ENCODE measurements at places on chromosomes 1 and 21.

- no peak for DNase-seq
Observed at GRCh38 chr1:180928331-180929230, 15.9 kb downstream of the KIAA1614 start.

DNA sequence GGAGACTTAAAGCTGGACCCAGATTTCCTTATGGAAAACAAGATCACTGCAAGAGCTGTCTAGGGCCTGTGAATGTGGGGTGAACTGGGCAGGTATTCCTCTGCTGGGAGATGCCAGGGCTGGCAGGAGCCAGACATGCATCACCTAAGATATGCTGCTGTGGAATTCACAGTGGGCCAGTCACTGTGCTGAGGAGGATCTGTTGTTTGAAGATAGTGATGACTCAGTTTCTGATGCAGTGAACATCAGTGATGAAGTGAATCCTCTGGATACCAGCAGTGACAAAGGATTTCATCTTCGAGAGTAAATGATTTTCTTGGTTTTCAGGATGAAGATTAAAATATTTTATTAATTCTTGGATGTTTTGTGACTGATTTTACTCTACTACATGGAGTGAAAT, 29.9 kb upstream of the CAMSAP2 start:
- no peak for DNase-seq

DNA sequence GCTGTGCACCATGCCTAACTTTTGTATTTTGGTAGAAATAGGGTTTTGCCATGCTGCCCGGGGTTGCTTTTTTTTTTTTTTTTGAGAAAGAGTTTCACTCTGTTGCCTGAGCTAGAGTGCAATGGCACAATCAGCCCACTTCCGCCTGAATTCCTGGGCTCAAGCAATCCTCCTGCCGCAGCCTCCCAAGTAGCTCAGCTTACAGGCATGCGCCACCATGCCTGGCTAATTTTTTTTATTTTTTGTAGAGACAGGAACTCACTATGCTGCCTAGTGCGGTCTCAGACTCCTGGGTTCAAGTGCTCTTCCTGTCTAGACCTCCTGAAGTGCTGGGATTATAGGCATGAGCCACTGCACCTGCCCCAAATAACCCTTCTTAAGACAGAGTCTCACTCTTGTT, 153.5 kb downstream of the SLC45A1 start:
- no peak for DNase-seq

DNA sequence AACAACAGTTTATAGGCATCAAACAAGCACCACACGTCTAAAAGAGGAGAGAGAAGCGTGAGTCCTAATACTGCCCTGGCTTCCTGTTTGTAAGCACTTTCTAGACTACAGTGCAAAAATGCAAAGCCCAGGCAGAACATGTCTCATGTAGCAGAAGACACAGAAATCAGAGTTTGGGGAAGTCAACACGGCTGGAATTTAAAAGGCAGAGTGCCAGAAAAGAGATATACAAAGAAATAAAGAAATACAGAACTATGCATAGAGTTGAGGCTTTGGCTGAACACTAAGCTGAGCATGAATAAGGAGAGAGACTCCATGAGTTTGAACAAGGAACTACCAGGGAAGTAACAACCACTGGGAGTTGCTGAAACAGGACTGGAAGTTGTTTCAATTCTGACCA, 566.6 kb upstream of the NR5A2 start:
- DNase-seq = no peak

GRCh38 chr1:56194701-56195300, 384.6 kb downstream of the PLPP3 start:
- DNase-seq = no peak

DNA sequence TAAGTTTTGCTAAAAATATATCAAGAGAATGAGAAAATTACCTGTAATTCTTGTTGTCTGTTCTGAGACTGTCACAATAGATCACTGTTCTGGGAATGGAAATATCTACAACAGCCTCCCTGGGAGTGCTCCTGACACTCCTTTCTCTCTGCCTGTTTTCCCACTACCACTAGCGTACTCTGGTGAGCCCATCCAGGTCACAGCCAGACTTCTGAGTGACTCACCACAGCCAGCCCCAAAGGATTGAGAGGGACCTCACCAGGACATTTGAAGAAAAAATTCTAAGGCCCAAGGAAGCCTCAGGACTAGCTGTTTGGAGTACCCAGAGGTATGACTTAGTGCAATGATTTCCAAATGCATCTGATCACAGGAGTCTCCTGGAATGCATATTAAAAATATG, 39.0 kb upstream of the TADA1 start:
- no peak for DNase-seq

DNA sequence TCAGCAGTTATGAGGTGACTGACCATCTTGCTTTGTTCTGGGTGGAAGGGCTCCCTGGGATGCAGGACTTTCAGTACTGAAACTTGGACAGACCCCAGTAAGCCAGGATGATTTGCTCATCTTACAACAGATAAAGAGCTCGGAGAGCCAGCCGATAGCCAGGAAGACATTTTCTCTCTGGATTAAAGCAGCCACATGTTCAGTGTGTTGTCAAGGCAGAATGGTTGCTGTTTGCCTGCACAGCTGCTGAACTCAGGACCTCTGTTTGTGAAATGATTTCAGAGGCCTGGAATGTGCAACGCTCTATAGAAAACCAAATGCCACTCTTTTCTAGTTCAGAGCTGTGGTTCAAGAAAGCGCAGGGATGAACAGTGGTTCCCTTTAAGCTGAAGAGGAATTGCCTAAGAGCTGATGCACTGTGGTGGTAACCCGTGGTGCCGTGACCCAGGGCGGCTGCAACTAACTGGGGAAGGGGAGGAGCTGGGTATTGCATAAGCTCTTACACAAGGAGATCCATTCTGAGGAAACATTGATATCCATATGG, 40.7 kb downstream of the CASQ2 start:
- DNase-seq = no peak

DNA sequence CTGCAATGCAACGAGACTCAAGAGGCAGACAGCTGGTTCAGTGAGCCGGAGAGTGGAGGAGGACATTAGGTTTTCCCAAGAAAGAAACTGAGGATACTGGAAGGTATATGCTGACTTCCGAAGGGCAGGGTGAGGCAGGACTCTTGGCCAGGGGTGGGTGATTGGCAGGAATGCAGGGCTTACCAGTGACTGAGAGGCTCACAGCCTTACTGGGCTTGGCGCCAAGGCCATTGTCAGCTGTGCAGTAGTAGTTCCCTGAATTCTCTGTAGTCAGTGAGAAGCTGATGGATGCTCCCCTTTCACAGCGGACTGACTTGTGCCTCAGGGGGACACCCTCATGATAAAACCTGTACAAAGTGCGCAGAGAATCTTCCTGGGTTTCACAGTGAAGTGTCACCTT, 9.6 kb downstream of the FCRL5 start:
- DNase-seq = no peak

DNA sequence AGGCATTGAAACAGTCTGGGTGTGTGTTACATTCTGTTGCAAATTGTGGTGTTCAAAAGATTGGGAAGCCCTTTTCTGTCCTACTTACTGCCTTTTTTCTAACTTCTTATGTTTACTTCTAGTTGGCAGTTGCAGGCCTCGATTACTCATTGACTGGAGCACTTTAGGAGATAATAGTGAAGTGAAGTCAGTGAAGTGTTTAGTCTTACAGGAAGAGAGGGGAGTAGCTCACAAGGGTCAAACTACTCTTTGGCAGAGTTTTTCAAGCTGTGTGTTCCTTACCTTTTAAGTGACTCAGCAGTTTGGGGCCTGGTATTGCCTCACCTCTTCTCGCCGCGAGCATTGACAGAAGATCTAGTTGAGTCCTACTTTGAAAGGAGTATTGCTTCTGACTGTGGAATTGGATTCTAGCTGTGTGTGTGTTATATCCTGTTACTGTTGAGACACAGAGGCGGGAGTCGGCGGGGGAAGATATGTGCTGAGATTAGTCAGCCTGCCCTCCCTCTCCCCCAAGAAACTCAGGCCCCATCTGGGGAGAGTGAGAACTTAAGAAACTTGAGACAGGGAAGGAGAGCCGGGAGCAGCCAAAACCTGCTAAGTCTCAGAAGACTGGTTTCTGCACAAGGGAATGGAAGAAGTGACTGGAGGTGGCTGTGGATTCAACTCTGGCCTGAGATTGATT, 19.3 kb downstream of the AHCYL1 start:
- DNase-seq = no peak
